Jurkat, Clone E6-1 (cell line): ENCODE measurements at places on chromosomes 5 and 9.

DNA sequence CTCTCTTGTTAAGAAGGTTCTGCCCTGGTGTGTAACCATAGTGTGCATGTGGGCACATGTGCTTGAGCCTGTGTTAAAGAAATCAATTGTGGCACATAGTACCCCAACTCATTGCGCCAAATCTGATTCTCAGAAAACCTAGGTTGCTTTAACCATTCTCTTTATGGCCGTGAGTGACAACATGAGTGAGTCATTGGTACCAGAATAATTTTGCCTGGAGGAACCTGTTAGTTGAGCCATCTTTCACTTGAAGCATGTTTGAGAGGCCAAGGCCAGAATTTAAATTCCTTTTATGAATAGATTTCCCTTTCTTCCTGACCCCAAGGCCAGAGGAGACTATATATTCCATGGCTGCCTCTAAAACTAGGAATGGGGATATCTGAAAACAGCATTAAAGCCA, 35.2 kb upstream of the SLC36A2 start:
- no peak for DNase-seq

DNA sequence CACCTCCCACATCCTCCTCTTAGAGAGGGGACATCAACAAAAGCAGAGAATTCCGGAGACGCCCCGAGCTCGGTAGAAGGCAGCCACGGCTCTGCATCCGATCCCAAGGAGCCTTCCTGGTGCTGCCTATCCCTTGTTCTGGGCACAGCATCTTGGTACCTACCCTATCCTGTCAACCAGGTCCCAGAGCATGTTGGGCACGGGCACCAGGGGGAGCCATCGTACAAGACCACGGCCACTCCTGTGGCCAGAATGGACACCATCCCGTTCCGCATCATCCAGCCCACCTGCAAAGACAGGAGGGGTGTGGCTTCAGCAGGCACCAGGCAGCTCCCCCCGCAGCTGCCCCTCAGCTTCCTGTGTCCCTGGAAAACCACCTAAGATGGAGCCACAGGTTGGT, 62.7 kb upstream of the ZNF354A start:
- no peak for DNase-seq

DNA sequence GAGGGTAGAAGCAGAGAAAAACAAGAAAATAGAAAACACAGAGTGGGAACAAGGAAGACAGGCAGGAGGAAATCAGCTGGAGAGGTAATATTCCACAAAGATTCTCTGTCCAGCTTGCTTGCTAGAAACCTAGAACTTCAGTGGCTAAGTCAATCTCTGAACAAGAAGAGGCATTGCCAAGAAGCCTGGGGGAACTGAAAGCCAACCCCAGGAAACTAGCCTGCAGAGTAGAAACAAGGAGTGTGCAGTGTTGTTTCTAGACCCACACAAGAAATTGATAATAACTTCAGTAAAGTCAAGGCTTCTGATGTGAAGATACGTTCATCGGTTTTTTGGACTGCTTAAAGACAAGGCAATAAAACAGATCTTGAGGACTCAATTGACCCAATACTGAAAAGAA, 234.5 kb upstream of the MAP3K1 start:
- no peak for DNase-seq

DNA sequence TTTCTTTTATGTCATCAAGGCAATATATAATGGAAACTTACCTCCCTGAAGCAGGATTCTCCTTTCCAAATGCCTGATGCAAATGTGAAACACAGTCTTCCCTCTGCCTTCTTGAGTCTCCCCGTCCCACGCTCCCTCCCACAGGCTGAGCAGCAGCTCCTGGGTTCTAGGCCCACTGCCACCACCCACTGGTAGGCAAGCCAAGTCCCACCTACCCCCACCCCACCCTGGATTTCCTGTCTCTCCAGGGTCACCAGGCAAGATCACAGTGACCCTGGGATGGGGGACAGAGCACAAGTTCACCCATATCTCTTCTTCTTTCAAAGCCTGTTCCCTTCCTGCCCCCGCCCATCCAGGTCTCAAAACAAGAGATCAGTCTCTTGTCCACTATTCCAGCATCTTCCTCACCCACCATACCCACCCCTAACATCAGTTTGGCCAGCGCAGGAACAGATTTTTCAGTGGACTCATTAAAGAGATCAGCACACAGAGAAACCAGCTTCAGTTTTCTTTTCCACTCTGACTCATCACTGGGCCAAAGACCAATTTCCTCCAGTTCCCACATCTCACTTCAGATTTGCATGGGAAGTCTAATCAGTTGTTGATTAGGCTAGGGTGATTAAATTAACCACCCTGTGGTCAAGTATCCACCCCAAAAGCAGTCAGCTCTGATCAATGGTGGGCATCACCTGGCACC, 151.5 kb downstream of the ACTL7B start:
- no peak for DNase-seq

DNA sequence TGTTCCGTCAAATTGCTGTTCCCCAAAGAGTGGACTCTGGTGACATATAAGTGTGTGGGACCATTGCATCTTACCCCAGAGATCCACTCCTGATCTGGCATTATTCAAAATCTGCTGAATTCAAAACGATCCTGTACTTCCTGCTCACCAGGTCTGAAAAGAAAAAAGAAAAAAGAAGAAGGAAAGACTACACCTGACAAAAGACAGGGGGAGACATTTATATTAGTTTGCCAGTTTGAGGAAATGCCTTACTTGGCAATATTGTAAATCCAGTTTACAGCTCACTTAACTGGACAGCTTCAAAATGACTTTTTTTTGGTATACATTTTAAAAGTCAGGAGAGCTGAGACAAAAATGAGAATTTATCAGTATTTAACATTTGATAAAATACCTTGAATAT, 15.0 kb upstream of the GRHPR start:
- DNase-seq = peak; percentile 57

DNA sequence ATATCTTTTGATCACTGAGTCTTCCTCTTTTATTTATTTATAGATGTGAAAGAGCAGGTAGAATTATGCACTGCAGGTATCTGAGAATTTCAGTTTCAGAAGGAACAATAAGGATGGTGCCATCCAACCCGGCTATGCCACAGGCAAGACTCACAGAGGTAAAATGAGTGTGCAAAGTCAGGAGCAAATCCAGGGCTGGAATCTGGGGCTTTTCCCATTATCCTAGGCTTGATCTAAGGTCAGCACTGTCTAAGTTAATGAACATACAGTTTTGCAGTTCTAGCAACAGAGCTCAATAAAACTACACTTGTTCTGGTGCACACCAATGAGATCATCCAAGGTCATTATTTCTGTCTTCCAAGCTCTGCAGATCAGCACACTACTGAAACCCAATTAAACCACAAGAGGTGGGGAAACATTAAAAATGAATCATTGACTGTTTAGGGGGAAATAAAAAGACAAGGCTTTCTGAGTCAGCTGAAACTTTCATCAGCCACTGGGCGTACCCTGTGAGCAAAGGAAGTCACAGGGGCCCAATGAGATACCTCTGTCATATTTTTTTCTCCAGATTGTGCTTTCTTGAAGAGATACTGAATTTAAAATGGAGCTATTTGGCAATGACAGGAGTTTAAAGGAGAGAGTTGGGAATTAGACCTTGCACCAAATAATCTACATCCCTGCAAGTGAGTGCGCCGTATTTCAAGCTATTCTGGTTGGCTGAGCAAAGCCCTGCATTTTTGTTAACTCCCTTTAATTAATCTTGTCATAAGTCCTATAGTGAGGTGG, 662.2 kb upstream of the ZNF608 start:
- no peak for DNase-seq

DNA sequence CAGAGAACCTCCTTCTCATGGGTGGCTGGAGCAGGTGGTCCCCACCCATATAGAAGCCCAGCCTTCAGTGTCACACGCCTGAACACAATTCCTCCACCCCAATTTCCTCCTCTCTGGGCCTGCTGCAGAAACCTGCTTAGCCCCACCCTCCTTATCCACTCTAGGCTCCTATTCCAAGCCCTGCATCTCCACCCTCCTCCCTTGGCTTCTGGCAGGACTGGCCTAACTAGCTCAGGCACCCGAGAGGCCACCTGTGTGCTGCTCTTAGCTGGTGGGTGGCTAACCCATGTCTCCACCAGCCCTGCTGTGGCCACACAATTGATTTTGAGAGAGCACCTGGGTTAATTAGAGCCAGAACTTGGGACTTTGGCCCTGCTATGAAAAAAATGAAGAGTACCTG, 77.3 kb upstream of the ATP10B start:
- no peak for DNase-seq

DNA sequence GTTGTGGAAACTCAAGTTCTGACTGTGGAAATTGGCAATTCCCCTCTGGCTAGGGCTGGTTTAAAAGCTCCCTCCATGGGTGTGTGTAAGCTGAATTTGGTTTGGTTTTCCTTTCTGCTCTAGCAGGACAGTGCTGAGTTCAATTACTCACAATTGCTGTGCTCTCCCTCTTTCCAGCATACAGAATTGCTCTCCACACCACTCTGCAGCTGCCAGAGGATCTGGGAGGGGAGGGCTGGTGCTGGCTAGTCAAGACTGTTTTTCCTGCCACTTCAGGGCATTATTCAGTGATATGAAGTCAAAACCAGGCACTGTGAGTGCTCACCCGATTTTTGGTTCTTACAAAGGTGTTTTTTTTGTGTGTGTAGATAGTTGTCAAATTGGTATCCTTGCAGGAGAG, 336.9 kb upstream of the SLC24A2 start:
- no peak for DNase-seq

DNA sequence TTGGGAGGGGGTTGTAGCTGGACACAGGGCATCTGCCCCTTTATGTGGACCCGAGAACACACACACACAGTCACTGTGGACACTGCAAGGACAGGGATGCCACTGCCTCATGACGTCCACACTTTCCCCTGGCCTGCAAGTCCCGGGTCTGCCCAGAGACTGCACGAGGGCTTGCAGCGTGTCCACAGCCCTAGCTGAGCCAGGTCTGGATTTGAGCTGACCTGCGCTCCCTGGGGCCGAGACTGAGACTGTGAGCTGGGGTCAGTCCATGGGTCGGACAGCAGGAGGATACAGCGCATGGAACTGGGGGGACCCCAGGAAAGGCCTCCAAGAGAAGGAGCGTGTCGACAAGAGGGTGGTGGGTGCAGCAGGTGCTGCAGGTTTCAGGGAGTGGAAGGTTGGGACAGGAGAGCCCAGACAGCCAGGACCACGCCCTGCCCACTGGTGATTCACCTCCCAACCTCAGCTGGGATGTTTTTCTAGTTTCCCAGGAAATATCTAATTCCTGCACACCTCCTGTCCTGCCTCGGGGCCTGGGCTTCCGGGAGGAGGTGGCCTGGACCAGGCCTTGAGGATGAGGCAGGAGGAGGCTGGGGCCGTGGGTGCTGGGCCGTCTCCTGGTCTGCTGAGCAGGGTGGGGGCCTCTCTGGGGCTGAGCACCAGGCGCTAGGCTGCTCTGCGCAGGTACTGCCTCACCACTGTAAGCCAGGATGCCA, 806 bp upstream of the RNF224 start:
- DNase-seq = no peak
